NCI-H510A (cell line): ENCODE measurements at places on chromosomes 12 and 14.

DNA sequence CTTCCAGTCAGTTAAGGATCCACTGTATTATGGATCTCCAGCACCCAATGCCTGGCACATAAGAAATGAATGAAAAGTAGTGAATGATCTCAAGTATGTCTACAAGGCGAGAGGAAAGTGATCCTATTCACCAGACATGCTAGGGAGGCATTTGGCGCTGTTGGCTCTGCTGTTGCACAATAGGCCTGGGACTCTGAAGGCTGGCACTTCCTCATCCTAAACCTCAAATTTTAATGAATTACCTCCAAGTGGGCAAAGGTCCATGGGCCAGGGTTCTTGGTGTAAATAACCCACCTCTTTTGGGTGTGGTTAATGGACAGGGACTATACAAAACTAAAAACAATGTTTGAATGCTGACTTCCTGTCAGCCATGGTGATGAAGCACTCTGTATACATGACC lies 173.4 kb upstream of the PZP start:
- DNase-seq, result no peak

DNA sequence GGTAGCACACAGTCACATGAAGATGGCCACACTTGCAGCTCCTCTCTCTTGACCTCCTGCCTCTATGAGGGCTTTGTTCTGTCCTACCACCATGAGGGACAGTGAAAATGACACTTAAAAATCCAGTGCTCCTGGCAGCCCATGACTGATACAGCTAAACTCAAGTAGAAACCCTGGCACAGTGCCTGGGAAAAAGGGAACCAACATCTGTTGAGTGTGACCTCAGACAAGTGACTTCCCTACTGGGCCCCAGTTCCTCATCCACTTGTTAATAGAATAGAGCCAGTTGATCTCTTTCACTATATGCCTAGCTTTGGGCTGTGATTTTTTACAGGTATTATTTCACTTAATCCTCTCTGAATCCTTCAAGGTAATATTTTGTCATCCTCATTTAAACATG lies 4.8 kb downstream of the GUCY2C start:
- no peak for DNase-seq

DNA sequence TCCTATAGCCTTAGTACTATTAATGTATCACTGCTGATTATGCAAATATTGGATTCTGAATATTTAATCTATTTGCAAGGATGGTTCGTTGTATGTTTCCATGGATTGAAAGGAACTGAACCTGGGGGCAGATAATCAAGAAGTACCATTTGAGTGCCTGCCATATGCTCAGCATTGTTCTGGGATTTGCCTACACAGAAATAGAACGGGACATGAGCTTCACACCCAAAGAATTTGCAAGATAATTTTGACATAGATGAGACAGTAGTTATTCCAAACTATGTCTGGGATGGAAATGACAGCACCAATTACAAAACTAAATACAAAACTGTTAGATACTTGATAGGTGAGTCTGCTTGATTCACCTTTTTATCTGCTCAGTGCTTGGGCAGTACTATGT lies 132.7 kb upstream of the NPAS3 start:
- no peak for DNase-seq

- no peak for DNase-seq
Measured at GRCh38 chr14:69050240-69051184, 71.4 kb upstream of the ACTN1 start.

GRCh38 chr12:68245180-68246021 lies 8.0 kb downstream of the IL22 start:
- no peak for DNase-seq

DNA sequence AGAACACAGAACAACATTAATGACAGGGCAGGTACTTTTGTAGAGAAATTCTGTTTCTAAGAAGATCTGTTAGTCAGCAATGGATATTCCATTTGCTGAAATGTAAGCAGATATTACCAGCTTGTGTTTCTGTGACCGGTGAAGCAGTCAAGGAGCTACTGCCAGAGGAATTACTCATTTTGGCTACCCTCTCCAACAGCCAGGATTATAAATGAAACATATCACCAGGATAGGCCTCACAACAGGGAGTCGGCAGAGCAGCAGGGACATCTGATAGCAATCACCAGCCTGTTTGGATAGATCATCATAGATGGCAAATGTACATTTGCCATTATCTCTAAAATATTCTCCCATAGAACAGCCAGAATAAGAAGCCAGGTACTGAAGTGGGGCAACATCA lies 440.7 kb downstream of the KCNH5 start:
- no peak for DNase-seq

DNA sequence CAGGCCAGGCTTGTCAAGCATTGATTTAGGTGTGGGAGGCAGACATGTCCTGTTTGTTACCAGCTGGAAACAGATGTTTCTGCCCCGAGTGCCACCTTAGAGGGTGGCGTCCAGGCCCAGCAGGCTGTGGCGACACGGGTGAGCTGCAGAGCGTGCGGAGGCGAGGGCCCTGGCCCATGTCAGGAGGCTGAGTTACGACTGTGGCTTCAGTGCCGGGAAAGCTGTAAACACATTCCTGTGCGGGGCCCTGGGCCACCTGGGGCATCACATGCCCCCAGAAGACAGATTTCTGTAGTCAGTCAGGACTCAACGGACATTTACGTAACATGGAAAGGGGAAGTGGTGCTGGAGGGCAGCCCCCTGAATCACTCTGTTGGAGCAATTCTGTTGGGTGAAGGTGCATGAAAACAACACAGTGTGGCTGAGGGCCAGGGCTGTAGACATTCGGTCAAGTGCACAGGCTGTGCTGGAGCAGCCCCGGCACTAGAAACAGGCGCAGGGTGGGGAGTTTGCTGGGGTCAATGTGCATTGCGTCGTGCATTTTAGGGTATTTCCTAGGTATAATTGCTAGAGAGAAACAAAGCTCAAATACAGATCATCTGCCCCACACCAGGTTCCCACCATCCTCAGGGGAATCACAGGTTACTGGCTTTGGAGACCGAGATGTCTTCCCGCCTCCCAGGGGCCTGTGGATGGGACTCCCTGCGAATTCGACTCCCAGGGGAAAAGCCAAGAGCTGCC lies 291.8 kb downstream of the TMEM121 start:
- no peak for DNase-seq

GRCh38 chr12:94186278-94187241 lies 38.2 kb downstream of the PLXNC1 start:
- DNase-seq, result no peak
